Activated T-helper 17 cell treated with anti-CD3 and anti-CD28 coated beads, Interleukin-2, amount 50 U/mL, for 72 hours (primary cell): ENCODE measurements at places on chromosomes 1 and 21.

DNA sequence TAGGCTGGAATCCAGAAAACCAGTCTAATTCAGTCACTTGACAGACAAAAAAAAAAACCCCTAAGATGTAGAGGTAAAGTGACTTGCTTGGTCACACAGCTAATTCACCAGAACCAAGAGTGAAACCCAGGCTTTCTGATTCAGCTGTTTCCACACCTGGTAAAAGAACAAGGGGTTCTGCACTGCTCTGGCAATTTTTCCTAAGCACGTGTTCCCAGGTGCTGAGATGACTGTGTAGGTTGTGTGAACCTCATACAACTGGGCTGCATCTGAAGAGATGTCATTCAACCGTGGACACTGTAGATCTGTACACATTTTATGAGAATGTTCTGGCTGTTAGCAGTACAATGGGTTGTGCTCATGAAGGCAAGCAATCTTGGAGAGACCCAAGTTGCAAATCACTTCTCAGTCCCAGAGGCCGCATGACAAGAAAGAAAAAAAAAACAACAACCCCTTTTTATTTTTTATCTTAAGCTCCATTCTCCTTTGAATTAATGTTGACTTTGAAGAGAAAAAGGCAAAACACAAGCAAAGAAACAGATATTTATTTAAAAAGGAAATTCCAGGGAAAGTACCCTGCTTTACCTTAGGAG, 95.4 kb downstream of the INTS7 start:
- ATAC-seq: peak; percentile 61

GRCh38 chr1:20721117-20722061, 3.6 kb upstream of the KIF17 start:
- no peak for ATAC-seq

DNA sequence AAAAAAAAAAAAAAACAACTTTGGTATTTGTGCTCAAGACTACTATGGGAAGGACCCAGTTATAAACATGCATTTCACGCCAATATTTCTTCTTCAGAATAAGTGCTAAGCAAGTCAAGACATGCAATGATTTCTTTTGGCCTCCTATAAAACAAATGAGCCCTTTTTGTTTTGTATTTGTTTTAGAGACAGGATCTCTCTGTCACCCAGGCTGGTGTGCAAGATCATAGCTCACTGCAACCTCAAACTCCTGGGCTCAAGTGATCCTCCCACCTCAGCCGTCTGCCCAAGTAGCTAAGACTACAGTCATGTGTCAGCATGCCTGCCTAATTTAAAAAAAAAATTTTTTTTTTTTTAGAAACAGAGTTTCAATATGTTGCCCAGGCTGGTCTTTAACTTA, 348.7 kb downstream of the PCP4 start:
- no peak for ATAC-seq

DNA sequence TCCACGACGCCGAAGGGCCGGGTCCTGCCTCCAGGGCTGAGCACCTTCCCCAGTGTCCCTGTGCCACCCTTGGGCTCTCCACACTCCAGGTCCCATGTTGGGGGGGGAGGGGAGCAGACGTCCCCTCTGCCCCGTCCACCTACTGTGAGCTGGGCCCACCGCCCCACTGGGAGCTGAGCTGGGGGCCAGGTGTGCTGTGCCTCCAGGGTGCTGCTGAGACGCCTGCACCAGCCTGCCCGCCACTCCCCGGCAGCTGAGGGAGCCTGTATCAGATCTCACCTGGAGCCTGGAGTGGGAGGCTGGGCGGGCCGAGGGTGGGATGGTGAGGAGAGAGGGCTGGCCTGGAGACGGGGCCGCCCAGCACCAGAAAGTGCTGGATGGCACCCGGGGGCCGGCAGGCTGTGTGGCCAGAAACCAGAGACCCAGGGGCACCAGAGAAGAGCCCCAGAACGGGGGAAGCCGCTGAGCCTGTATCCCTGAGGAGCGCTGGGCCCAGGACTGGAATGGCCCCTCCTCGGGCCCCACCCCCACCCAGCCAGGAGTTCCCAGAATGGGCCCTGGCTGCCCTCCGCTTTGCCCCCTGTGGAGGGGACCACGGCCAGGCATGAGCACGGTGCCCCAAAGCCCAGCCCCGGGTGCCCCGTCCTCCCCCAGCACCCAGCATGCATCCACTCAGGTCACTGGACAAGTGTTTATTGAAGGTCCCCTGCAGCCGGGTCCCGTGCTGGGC, 3.4 kb downstream of the TNFRSF18 start:
- ATAC-seq: no peak

DNA sequence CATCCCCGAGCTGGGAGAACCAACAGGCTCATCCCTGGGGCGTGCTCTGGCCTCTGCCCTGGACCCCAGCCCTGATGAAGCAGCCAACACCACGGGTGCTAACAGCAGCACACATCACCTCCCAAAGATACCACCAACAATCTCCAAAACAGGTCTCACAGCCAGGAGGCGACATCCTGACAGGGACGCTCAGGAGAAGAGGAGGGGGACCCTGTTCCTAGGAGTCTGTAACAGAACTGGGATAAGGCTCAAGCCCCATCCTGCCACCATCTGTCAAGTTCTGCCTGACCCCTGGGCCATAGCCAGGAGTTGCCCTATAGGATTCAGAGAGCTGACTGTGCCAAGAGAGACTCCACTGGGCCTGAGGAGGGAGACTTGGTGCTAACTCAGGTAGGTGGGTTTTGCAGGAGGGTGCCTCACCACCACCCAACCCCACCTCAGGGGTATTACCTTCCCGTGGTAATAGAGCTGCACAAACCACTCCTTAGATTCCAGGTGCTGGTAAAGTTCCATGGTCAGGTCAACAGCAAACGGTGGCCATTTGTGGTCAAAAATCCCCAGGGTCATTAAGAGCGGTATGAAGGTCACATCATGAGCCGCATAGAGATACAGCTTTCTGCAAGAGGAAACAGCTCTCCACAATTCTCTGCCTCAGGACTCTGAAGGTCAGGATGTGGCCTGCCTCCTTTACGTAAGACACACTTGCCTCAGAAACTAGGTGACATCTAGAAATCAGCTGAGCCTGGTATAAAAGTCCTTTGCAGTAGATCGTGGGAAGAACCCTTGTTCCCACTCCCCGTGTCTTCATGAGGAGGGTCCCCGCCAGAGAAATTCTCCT, 22.3 kb downstream of the ACP6 start:
- ATAC-seq: peak; percentile 85

DNA sequence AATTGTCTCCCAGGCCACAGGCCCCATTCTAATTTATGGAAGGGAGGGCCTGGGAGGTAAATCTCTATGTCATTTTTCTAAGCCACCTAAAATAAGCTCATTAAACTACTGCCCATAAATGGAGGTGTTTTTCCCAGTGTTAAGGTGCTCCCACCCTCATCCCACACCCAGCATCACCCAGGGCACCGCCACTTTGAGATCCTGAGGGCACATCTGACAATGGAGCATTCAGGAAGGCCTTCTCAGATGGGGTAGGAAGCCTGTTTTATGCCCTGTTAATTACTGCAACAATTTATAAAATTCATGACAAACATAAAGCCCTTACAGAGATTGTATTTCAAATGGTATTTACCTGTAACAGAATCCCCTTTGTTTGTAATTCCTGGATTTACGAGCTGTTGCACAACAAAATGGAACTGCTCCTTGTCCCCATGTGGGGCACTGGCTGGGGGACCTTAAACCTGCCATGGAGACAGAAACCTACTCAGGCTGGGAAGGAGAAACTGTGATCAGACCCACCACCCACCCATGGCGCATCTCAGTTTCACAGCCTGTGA, 319.5 kb upstream of the USP24 start:
- ATAC-seq: no peak

GRCh38 chr1:15836772-15837669, 10.5 kb upstream of the SPEN start:
- peak; percentile 10 for ATAC-seq

DNA sequence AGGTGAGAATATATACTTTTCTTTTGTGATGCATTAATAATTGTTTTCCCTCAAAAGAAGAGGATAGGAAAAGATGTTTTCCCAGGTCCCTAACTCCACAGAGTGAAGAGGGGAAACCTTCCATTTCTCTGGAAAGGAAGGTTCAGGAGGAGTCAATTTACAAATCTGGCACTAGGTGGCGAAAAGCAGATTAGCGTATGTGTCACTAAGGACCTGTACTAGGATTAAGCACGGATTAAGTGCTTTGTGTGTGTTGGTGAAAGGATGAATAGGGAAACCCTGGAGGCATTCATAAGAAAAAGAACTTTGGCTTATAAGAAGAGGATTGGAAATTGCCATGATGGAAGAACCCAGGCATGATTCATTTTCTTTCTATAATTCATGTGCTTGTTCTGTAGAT, 410.1 kb upstream of the PLXNA2 start:
- ATAC-seq: no peak

GRCh38 chr21:29953072-29953471, 13.3 kb upstream of the GRIK1 start:
- no peak for ATAC-seq

DNA sequence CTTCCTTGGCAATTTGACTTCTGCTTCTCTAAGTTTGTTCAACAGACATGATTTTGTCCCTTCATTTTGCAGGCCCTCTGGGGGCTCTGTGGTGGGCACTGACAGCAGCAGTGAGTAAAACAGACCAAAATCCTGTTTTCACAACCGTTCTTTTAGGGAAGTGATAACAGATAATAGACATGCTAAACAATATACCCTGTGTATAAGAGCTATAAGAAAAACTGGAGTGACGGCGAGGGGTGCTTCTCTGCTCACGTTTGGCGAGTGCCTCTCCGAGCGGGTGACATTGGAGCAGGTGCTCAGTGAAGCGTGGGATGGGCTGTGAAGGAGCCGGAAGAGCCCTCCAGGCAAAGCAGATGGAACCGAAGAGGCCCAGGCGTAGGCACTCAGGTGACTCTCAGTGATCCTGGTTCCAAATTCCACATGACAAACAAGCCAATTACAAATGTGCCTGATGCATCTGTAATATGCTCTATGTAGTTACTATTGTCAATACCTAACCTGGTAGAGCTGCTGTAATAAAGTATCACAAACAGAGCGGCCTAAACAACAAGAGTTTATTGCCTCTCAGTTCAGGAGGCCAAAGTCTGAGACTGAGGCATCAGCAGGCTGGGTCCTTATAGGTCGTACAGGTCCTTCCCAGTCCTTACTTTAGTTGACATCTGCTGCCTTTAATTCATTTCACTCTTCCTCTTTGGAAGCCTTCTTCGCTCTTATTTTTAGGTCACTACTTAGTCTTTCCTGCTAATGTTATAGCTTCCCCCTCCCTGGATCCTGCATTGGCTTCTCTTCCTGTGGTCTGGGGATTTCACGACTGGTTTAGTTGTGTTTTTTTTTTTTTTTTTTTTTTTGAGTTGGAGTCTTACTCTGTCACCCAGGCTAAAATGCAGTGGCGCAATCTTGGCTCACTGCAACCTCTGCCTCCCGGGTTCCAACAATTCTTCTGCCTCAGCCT, 20.1 kb downstream of the OR2B11 start:
- ATAC-seq: no peak

DNA sequence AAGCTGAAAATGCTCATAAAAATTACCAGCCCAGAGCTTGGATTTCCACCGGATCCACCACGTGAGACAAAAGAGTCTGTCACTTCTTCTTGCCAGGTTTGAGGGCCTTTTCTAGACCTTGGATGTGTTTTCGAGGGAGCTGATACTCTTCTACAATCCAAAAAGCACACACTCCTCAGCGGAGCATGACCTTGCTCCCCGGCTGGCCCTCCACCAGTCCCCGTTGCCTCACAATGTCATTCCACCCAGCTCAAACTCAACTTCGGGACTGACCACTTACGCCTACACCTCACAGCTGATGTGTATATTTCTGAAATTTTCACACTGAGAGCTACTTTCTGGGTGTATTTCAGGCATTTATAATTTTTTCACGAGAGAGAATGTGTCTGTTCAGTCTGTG, 20.6 kb downstream of the EIF2D start:
- ATAC-seq: no peak

DNA sequence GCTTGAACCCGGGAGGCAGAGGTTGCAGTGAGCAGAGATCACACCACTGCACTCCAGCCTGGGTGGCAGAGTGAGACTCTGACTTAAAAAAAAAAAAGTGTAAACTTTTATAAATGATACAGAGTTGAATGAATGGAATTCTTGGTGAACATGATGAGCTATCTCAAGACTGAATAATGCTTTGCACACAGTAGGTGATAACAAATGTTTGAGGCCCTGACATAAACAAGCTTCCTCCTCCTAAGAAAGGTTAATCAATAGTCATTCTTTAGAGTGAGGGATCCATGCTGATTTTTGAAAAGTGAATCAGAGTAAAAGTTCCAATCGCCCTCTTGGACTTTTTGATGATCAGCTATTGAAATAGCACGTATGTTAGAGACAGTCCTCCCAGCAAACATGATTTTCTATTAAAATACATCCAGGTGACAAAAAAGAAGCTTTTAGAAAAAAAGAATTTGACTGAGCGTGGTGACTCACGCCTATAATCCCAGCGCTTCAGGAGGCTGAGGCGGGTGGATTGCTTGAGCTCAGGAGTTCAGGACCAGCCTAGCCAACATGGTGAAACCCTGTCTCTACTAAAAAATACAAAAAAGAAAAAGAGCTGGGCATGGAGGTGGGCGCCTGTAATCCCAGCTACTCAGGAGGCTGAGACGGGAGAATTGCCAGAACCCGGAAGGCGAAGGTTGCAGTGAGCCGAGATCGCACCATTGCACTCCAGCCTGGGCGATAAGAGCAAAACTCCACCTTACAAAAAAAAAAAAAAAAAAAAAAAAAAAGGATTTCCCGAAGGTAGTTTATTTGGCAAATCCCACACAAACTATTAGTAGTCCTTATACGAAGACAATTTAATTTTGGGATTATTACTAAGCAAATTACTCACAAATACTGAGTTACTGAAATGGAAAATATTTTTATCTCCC, 181.8 kb downstream of the NFIA start:
- ATAC-seq: no peak

DNA sequence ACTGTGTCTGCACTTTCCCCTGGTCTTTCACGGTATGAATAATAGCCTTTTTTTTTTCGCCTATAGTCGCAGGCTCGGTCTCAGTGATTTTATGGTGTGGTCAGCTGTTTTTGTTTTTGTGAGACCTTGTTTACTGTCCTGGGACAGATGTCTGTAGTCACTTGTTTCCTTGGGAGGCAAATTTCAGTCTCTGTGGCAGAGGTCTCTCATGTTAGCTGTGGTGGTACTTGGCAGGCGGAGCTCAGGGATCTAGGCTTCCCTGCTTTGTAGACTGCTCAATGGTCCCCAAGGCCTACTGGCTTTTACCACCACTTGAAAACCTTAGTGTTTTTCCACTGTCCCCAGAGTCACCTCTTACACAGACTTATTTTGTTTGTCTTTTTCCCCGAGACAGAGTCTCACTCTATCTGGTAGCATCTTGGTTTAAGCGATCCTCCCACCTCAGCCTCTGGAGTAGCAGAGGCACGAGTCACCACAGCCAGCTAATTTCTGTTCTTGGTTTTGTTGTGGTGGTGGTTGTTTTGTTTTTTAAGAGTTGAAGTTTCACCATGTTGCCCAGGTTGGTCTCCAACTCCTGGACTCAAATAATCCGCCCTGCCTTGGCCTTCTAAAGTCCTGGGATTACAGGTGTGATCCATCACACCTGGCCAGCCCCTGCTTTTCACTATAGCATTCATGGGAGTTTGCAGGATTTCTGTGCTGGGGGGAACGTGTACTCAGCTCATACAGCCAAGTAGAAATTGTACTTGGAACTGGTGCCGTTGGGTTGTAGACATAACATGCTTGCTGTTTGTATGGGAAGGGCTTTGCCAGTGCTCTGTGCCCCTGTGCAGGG, 10.3 kb downstream of the RNU1-2 start:
- ATAC-seq: peak; percentile 27
